ENCODE measurements at places on chromosomes 6 and 20. TPM values are rescaled to one million over a fixed set of nuclear protein-coding genes. Genes with fewer than 3 reads are reported as not detected.

DNA sequence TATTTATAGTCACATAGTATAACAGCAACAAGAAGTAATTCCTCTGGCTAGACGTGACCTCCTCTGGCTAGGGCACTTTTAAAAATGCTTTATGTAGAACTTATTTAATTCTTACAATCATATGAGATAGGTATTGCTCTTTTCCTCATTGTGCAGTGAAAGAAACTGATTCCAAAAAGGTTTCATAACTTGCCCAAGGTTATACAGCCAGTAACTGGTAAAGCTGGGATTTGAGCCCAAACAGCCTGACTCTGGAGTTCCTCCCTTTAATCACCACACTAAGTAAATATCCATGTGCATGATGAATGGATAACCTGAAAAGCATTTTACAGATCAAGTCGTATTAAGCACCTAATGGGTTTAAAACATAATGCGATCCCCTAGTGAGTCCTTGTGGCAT, 214.6 kb downstream of the PRL start:
- no peak for DNase-seq

DNA sequence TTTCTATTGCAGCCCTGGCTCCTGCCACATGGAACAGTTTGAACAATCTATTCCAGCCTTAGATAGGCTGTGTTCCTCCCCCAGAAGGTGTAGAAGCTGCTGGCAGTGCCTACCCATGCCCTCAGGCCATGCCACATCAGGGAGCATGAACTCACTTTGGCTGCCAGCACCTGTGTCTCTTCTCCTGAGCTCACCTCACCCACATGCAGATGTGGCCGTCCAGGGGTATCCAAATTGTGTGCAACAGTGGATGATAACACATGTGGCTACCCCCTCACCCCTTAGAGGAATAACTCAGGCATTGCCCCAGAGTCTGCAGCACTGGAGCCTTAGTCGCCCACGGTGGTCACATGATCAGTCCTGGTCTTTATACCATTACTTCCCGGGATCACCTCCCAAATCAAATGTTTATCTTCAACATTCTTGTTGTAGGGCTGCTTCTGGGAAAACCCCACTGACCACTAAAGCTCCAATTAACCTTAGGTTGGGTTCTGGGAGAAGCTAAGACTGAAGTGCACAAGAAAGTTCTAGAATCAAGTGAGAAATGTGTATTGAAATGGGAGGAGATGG, 110.4 kb downstream of the BANF2 start:
- no peak for DNase-seq

- DNase-seq = no peak
These were observed 100.0 kb upstream of the JARID2 start for GRCh38 chr6:15145821-15146220.

- DNase-seq = no peak
These were observed 63.0 kb upstream of the MYL9 start for GRCh38 chr20:36478137-36478905.

GRCh38 chr6:88619951-88620350, 343.5 kb downstream of the RNGTT start:
- DNase-seq = no peak

DNA sequence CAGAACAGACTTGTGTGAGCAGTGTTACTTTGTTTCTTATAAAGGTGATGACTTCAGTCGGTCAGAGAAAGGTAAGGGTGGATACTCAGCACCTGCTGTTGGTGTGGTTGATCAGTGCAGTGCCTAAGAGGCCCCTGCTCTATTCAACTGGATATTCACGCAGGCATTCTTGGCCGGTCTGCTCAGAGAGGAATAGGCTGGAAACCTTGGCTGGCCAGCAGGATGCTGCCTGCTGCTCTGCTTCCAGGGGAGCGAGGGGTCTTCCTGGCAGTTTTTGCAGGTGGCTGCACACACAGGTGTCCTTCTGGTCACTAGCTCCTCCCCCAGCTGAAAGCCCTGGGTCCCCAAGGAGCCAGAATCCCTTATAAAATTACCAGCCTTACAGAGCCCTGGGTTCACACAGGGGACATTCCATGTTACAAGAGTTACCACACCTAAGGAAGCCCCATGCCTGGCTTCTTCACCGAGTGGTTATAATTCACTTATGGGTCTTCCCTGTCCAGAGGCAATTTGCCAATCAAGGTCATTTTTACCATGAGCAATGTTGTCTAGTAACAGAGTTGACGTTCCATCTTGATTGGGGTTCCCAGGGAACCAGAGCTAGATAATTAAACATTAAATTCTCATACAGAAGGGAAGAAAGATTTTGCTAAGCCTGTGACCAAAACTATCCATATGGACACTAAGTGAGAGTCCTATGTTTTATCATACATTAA, 16.4 kb downstream of the SYNJ2 start:
- no peak for DNase-seq

DNA sequence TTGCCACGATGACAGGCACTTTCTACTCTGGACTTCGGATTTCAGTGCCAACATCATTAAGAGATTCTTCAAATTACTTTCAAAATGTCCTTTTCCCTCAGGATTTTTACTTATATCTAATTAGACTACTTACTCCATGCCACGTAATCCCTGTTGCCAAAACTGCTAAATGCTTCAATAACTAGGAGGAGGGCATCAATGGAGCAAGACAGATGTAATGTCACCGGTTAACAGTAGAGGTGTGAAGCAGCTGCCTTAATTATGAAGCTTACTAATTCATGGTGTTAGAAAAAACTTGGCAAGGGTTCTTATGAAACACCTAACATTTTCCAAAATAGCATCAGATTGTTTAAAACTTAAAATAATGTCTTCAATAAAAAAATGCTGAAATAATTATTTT, 111.2 kb upstream of the SIM1 start:
- DNase-seq = no peak

- no peak for DNase-seq
These were observed 775 bp downstream of the MTFR2 start for GRCh38 chr6:136249336-136249735.

GRCh38 chr6:18424201-18424600, 37.1 kb downstream of the RNF144B start:
- no peak for DNase-seq

DNA sequence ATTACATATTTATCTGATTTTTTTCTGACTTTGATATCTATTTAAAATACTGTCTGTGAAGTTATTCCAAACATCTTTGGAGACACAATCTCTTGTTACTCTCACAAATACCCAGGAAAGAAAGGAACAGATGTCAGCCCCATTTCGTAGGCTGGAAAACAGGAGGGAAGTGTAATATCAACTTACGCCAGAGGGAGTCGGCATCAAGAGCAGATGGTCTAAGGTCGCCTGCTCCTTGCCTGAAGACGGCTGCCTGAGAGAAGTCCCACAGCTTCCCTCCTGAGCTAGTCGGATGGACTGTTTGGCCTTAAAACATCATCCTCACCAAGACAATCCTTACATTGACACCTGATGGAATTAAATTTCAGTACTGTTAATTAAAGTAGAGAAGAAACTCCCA, 13.4 kb downstream of the CST7 start:
- DNase-seq = no peak

DNA sequence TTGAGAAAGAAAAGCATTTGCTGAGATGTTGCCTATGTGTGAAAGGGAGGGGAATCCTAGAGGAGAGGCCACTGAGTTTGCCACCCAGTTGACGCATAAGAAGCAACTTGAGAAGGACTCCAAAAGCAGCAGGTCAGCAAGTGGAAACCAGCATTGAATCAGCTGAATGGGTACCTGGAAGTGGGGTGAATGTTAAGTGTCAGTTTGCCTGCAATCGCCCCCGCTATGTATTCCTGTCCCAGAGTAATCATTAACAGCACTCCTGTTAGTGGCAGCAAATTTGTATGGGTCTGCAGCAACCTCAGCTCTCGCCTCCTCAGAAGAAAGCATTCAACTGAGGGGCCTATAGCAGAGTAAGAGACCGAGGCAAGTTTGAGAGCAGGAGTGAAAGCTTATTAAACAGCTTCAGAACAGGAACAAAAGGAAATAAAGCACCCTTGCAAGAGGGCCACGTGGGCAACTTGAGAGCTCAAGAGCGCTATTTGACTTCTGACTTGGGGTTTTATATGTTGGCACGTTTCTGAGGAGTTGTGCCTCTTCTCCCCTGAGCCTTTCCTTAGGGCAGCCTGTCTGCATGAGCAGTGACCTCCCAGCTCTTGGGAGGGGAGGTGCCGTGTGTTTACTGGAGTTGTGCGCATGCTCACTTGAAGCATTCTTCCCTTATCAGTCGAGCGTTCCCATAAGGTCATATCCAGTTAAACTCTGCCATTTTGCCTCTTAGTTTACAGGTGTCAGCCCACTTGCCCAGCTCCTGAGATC, 122.6 kb upstream of the PHACTR1 start:
- DNase-seq = no peak

GRCh38 chr6:65803186-65803585, 96.2 kb upstream of the EYS start:
- no peak for DNase-seq

DNA sequence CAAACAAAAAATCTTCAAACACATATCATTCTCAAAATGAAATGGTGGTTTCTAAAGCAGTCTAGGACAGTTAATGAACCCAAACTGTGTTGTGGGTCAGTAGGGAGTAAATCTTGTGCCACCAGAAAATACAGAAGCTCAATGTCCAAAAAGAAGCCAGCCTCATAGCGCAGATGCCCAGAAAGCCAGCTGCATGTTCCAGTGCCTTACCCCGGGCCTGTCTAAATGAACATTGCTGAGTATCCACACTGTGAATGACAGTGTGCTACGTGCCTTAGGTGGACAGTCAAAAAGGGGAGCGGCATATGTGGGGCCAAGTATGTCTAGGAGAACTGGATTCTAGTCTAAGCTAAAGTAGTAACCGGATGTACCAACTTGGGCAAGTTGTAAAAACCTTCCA, 10.9 kb downstream of the FYN start:
- DNase-seq = no peak

- DNase-seq = no peak
These were observed 185.0 kb downstream of the SLC35F1 start for GRCh38 chr6:118092086-118092485.

DNA sequence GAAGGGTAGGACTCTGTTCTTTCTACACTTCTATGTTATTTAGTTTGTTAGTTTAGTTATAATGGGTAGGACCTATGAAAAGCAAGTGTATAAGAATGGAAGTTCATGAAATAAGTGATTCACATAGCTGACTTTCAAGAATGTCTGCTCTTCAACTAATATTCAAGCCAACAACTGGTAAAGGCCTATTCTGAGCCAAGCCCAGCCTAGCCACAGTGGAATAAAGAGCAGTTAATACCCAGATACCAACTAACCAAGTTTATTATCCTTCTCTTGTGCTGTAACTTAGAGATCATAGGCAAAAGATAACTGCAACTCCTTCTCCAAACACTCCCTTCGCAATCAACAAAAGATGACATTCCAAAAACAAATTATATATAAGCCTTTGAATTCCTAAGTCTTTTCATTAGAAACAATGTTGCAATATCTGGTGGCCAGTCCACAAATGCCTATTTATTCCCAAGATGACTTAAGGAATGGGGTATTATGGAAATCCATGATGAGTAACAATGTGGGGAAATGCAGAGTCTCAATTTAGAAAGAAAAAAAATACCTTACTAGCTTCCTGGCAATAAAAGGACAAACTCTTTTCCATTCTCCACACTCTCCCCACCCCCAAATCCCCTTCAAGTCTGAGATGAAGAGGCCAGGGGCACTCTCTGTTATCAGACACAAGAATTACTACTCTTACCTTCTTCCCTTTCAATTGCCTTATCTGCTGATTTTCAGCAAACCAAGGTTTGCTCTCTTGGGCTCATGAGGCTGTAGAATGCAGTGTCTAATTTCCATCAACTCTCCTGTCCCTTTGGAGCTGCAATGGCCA, 27.4 kb downstream of the BTBD9 start:
- DNase-seq = no peak

- DNase-seq = no peak
These were observed 114.6 kb downstream of the DLL1 start for GRCh38 chr6:170176136-170176897.

GRCh38 chr6:21118216-21118780, 475.3 kb upstream of the SOX4 start:
- DNase-seq = no peak

DNA sequence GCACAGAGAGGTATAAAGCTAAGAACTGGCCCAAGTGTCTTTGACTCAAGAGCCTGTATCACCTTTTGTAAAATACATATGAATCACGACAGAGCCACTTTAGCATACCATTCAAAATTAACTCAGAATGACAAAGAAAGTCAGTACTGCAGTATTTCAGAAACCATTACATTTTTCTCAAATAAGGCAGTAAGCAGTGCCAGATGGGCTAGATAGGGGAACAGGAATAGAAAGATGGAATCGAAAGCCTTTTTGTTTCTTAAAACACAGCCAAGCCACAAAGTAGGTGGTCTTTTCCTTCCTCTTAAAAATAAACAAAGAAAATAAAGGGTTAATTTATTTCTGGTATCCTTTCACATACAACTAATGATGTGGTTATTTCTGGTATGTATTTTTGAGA, 10.3 kb downstream of the CLDN20 start:
- DNase-seq = no peak

DNA sequence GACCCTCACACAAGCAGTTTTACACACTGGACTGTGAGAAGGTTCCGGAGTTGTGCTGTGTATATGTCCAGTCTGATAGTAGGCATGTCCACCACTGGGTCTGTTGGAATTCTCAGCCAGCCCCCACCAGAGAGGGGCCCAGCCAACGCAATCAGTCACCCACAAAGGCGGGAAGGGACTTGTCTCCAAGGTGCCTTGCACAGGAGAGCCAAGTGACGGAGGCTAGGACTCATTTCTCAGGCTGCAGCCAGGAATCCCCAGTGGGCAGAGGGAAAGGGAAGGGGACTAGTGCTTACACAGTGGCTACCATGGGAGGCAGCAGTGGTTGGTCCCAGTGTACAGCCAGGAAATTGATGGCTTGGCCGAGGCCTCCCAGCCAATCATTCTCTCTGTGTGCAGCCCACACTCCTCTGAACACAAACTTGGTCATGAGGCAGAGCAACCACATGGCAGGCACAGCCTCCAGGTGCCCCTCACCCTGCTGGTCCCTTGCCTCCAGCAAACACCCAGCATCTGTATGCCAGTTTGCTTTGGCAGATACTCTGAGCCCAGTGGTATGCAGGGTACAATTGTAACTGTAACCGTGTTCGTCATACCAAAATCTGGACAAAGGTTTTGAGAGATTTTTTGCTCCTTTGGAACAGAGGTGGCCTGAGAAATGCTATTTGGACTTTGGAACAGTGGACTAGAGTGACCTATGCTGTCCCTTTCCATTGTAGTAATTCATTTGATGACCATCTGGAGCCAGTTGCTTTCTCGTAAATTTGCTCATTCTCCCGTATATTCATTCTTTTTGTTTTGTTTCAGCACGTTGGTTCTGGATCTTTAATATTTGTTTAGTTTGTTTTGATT, 72.9 kb upstream of the MYL9 start:
- no peak for DNase-seq

- no peak for DNase-seq
These were observed 782 bp downstream of the TRMT11 start for GRCh38 chr6:125987026-125987617.

GRCh38 chr6:73088138-73088813, 137.0 kb downstream of the KHDC1L start:
- no peak for DNase-seq

GRCh38 chr6:151070631-151071051, 169.1 kb upstream of the AKAP12 start:
- DNase-seq = no peak

- DNase-seq = peak; percentile 48
These were observed 10.5 kb upstream of the SRXN1 start for GRCh38 chr20:663315-664090.

Gene COL21A1
- total RNA-seq = not detected

Gene CST4
- total RNA-seq = not detected

Gene PCMT1
- 80.0 TPM for total RNA-seq

Gene TUBB2B
- total RNA-seq = not detected

Gene HLA-DQB2
- total RNA-seq = not detected

Gene DBNDD2
- 21.1 TPM for total RNA-seq

Gene CEP85L
- 53.1 TPM for total RNA-seq

Gene RIMS1
- total RNA-seq = not detected

Gene HCK
- total RNA-seq = 0.61 TPM

Gene MCCD1
- not detected for total RNA-seq

Data from activated naive CD8-positive, alpha-beta T cell treated with anti-CD3 and anti-CD28 coated beads, Interleukin-2, amount 10 ng/mL, durations not matched to agents 7 days and 5 days (primary cell).